ENCODE measurements at places on chromosomes 6 and 20.

GRCh38 chr6:18439581-18439980 lies 52.4 kb downstream of the RNF144B start:
- peak; percentile 7 for DNase-seq

DNA sequence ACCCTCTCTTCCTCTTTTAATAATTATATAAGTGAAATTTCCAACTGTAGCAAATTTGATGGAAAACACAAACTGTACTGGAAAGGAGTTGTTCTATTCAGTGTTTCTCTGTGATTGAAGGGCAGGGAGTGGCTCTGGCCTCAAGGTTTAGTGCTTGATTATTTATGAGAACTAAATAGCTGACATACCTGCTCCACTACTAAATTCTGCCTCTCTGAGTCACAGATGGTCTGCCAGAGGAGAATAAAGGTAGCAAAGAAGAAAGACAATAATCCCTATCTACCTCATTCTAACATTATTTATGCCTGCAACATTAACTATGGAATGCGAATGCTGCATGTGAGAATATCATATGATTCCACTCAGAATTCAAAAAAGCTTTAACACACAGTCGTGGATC lies 9.3 kb downstream of the BMP5 start:
- DNase-seq, result peak; percentile 74

DNA sequence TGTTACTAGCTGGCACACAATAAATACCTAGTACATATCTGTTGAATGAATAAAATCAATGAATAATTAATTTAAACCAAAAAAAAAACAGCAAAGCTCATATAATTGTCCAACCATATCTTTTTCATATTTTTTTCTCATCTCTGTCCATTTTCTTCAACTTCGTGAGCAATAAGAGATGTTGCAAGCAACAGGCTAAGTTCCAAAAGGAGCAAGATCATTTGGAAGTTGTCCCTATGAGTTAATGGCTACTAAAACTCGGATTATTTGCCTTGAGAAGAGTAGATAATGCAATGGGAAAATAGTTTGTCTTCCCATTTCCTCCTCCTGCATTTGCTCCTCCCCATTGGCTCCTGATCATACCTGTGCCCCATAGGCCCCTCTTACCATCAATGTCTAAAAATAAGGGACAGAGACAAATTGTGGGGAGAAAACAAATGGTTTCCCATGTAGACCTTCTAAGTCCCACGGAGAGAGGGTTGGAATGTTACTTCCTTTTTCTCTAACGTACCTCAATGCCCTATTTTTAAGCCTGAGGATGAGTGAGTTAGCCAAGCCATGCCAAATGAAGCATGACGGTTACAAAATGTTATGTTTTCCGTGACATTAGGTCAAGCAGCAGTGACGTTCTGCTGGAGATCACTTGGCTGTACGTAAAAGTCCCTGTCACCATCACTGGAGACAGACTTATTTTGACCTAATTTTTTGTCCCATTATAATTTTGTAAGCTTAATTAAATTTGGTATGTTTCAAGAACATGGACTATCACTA lies 217.3 kb upstream of the PREP start:
- DNase-seq, result no peak

- DNase-seq, result peak; percentile 58
Measured at GRCh38 chr6:18503593-18504231, 116.6 kb downstream of the RNF144B start.

GRCh38 chr20:4702562-4703280 lies 19.0 kb upstream of the PRND start:
- DNase-seq, result no peak

Measured in NCI-H226 (cell line).